Stimulated activated CD4-positive, alpha-beta T cell treated with anti-CD3 and anti-CD28 coated beads, TNF-alpha, amount 100 ng/mL, for 48 hours (primary cell): ENCODE measurements at places on chromosomes 11 and 22.

DNA sequence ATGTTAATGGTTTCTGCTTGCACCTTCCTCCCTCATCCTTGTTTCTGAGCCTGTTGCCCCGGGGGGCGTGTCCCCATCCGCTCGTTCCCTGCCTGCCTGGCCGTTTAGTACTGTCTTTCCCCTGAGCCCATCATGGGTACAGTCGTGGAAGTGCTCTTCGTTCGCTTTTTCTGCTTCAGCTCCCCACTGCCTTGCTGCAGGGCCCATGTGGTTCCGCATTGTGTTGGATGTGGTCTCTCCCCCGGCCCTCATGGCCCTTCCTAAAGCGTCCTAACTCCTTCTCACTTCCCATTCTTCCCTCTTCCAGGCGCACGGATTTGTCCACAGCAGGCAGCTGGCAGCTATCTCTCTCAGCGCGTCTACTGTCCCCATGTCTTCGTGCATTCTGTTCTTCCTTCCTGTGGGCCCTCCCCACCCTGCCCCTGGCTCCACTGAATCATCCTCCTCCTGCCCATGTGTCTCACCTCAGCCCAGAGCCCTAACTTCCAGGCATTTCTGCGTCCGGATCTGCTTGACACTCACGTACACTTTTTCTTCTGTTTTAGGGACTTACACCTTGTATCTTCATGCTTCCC is 98.1 kb downstream of the ZBTB16 start:
- DNase-seq: no peak

DNA sequence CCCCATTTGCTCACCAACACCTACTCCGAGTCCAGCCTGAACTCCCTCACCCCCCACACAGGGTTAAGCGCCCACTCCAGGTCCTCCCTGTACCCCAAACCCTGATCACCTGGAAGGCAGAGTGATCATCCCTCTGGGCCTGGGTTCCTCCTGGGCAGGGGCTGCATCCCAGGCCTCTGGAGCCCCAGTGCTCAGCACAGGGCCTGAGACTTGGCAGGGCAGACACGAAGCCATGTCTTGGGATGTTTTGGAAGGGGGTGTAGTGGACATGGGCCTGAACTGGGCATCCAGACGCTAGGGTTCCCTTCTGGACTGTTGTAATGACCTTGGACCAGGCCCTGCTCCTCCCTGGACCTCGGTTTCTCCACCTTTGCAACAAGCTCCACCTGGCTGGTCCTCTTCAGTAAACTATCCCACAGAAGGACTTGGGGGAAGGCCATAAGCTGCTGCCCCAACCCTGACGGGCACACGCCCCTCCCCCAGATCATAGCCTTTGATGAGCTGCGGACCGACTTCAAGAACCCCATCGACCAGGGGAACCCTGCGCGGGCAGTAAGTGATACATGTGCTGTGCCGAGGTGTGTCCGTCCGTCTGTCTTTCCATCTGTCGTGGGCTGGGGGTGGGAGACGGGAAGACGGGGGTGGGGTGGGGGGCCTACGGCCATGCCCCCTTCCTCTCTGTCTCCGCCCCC is 3.9 kb downstream of the CNIH2 start:
- DNase-seq: no peak

DNA sequence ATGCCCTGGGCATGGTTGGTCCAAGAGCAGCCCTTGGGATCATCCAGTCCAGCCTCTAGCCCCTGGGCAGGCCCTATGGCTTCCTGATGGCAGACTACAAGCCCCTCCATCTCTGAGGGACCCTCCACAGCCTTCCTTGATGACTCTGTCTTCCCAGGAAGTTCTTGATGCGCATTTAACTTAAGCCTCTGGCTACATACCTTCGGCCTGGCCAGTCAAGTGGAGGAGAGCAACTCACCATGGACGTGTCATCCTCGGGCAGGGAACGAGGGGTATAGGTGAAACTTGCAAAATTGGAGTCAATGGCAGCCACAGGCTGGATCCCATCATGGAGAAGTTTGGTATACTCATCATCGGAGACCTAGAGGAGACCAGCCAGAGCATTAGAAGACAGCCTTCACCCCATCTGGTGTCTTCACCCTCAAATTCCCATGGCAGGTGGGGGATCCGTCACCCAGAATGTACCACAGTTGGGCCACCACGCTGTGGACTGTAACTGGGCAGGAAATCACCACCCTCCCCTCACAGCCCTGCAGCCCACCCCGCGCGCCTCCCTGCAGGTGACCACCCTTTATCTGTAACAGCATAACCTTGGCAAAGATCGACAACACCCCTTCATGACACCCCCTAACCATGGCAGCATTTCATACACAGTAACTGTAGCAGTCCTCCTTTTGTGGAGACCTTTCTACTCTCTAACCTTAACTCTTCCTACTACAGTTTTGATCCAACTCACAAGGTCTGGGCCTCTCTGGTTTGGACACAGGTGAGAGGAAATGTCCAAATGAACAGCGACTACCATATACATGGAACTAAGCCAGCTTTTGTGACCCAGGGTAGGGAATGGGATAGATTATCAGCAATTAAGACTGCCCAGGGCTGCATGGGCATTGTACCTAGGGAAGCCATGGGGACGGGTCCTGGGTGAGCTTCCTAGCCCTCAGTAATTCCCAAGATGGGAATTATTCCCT is 91.7 kb downstream of the PDE2A start:
- no peak for DNase-seq

GRCh38 chr11:71248251-71248570 is 4.2 kb downstream of the SHANK2 start:
- no peak for DNase-seq

GRCh38 chr11:65915821-65916251 is 3.0 kb downstream of the C11orf68 start:
- DNase-seq: no peak

GRCh38 chr22:39179841-39180335 is 27.4 kb upstream of the CBX7 start:
- no peak for DNase-seq
